ENCODE measurements at places on chromosomes 2 and 18.

DNA sequence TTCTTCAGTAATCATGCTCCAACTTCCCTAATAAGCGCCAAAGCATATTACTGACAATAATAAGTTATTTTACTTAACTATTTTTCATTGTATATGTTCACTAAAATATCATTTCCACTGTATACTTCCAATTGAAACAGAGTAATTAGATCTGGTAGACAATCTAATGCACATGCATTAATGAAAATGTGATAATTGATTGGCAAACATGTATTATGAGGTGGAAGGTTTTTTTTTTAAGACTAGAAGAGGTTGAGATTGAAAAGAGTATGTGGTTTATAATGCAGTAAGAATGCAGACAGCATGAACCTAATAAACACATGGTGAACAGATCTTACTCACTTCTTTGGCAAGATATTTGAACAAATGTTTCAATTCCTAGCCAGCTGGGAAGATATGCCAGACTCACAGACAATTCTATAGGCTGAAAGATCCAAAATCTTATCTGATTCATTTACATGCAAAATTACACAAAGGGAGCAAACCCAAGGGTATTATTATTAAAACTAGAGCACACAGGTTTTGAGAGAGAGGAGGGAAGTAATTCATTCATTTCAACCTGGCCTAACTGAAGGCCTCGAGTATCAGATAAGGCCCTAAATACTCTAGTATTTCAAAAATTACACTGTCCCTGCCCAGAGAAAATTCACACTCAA lies 2.8 kb downstream of the NCKAP1 start:
- no peak for DNase-seq

DNA sequence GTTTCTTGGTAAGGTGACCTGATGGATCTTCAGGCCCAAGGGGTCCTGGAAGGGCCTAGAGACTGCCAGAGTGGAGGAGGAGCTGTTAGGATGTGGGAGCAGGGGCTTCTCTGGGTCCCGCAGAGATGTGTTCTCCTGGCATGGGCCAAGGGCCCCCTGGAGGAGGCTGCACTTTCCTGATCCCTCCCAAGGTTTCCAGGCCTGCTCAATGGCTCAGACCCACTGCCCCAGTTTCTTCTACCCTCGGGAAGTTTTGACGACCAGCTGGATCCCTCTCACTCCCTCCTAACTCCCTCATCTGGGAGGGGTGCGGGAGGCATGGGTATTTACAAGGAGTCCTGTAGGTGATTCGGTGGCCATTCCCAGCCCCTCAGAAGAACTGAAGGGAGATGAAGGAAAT lies 36.1 kb downstream of the COA5 start:
- no peak for DNase-seq

GRCh38 chr2:143261986-143262385 lies 132.8 kb downstream of the ARHGAP15 start:
- peak; percentile 34 for DNase-seq

DNA sequence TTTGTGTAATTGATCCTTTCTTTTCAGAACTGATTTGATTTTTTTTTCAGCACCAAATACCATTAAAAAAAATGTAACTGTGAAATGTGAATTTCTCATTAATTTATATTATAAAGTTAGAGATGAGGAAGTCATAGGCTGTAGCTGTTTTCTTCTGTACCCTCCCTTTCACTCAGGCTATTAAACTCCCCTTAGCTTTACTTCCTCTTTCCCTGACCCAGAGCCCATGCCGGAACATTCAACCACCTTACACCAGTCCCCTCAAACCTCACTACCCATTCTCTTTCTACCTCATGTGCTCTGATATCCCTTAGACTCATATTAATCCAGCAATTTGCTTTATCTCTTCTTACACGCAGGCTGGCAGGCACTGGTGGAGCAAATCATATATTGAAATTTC lies 12.4 kb downstream of the GALNT5 start:
- no peak for DNase-seq

DNA sequence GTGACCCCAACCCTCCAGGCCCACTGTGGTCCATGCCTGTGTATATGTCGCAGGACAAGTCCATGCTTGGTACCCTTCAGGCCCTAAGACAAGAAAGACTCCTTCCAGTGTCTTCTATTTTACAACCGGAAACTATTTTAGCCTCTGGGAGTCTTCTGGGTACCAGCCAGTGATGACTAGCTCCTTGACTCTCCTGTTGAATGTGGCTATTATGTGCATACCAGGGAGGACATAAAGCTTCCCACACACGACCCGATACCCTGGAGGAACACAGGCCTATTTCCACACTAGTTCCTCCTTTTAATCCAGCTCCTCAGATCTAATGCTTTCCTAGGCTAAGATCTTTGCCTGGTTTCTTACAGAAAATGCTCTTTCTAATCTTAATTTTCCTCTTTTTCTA lies 178.1 kb downstream of the NCKAP5 start:
- no peak for DNase-seq

DNA sequence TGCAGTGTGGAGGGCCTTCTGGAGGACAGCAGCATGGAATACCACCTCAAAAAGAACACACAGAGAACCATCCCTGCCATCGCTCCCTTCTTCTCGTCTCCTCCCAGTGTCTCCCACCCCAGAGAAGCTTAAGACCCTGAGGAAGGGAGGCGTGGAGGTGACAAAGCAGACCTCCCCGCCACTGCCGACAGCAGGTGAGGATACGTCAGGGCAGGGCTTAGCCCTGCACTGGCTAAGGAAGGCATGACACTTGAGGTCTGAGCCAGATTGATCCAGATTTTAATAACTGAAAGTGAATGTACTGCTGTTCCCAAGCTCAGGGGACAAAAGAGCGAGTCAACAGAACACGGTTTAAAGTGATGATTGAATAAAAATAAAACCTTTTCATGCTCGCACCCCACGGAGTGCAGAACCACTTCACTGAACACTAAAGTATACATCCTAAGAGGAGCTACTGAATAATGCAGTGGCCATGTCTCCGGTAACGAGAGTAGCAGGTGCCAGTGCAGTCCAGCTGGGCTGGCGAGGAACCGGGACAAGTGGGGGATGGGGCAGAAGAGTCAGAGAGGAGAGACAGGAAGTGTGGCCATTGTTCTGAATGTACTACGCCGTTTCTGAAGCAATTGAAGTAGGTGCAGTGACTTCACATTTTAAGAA lies 391.0 kb downstream of the CDH2 start:
- no peak for DNase-seq

DNA sequence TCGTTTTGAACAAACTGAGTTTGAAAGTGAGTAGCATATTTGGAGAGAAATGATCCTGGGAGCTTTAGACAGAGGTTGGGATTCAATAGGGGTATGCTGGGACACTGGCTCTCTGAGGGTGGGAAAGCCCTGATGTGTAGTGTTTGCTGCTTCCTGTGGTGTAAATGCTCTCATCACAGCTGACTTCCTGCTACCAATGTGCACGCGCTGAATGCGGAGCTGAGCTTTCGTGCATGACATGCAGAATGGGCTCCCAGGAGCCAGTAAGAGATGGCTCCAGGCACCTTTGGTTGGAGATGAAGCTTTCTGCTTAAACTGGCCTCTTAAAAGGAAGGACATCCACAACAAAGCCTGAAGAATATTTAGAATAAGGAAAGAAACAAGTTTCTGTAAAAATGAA lies 224.1 kb upstream of the CCDC150 start:
- peak; percentile 7 for DNase-seq

- DNase-seq = no peak
These were observed 212.0 kb upstream of the ID2 start for GRCh38 chr2:8469709-8470493.

Measured in stimulated activated naive CD8-positive, alpha-beta T cell treated with anti-CD3 and anti-CD28 coated beads, Interleukin-15, Interleukin-2, amounts not matched to agents 100 U/mL and 50 U/mL, for 24 hours (primary cell).